ENCODE measurements at places on chromosomes 3 and 15.
A peak's percentile ranks its signal among the peaks of the same experiment; 100 is the strongest.

DNA sequence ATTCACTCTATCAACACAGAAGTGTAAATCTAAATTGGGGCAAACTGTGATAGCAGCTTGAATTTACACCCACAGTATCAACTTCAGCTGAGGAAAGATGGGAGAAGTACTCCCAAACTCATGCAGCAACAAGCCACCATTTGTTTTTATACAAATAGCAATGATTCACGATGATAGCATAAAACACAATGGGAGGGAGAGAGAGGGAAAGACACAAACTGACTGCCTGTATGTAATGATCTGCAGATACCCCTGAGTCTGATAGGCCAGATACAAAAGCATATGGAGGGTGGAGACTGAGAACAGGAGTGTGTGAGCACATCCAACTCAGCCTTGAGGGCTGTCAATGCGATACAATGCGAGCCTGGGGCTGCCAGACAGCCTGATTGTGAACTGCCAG is 79.2 kb downstream of the CNTN3 start:
- no peak overlapping the region for H3K27ac ChIP-seq
- H3K27me3 ChIP-seq, result no peaks in the 10 kb centered on the region

- H3K4me1 ChIP-seq, result no peaks in the 10 kb centered on the region
- H3K27me3 ChIP-seq, result no peaks in the 10 kb centered on the region
- H3K36me3 ChIP-seq, result no peaks in the 10 kb centered on the region
- DNase-seq, result no peak
- no peak overlapping the region for H3K27ac ChIP-seq
- no peak overlapping the region for H3K4me3 ChIP-seq
Observed at GRCh38 chr3:182565916-182566796, 227.1 kb upstream of the ATP11B start.

DNA sequence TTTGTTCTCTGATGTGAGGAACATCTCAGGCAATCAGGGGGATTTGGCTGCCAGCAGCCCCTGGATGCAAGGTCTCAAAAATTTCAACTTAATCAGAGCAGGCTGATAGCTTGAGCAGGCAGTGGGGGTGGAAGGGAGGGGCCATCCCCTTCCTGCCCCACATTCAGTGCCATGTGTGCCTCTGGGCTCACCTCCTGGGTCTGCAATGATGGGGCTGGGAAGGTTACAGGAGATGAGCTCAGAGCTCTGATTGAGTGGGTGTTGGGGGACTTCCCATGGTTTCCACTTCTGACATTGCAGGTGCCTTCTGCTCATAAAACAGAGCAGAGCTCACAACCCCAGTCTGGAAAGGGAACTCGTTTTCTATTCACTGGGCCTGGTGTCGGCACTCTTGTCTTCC is 37.0 kb downstream of the PARP16 start:
- no peaks in the 10 kb centered on the region for H3K36me3 ChIP-seq
- no peaks in the 10 kb centered on the region for H3K4me1 ChIP-seq
- no peak overlapping the region for H3K4me3 ChIP-seq
- no peak overlapping the region for H3K27ac ChIP-seq
- no peaks in the 10 kb centered on the region for H3K27me3 ChIP-seq
- no peak for DNase-seq

DNA sequence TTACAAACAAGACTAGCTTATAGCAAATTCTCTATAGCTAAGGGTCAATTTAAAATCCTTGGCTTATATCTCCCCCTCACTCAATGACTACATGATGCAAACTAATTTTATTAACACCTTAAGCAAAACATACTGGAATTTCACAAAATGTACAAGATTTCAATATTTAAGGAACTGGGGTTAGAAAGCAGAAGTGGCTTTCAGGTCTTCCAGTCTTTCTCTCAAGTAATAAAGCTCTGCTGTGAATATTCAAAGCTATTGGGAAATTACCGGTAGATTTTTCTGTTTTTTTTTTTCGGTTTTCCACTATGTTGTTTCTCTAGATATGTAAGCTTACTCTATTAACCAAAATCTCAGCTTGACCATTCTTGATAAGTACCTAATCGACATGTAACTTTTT is 3.9 kb downstream of the EPM2AIP1 start:
- peak overlapping the region; percentile 69 for H3K4me3 ChIP-seq
- H3K4me1 ChIP-seq, result peaks cover 39% of the 10 kb centered on the region

GRCh38 chr3:193742628-193743027 is 149.6 kb downstream of the OPA1 start:
- peaks cover 3% of the 10 kb centered on the region for H3K4me1 ChIP-seq
- H3K27ac ChIP-seq, result no peak overlapping the region
- no peaks in the 10 kb centered on the region for H3K27me3 ChIP-seq
- DNase-seq, result no peak
- H3K36me3 ChIP-seq, result no peaks in the 10 kb centered on the region
- no peak overlapping the region for H3K4me3 ChIP-seq

DNA sequence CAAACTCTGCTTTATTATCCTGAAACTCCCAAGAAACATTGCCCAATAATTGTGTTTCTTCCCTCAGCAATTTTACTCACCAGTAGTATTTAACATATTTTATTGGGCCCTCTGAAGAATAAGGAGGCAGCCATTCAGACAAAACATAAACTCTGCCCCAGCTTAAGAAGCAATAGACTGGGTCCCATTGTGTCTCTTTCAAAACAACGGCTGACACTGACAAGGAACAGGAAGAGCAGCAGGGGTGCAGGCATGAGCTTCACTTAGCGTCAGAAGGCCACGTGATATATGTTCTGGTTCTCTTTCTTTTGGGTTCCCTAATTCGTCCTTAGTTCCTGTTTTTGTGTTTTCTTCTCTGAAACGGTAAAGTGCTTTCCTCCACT is 242.3 kb downstream of the FHIT start:
- no peaks in the 10 kb centered on the region for H3K27me3 ChIP-seq
- no peaks in the 10 kb centered on the region for H3K4me1 ChIP-seq
- no peak for DNase-seq
- no peaks in the 10 kb centered on the region for H3K36me3 ChIP-seq
- no peak overlapping the region for H3K27ac ChIP-seq

- DNase-seq, result no peak
- peaks cover 27% of the 10 kb centered on the region for H3K4me1 ChIP-seq
- no peak overlapping the region for H3K27ac ChIP-seq
- H3K36me3 ChIP-seq, result peaks cover 8% of the 10 kb centered on the region
Observed at GRCh38 chr3:52703341-52703740, 2.2 kb downstream of the GLT8D1 start.

- no peaks in the 10 kb centered on the region for H3K36me3 ChIP-seq
- no peaks in the 10 kb centered on the region for H3K27me3 ChIP-seq
- H3K27ac ChIP-seq, result no peak overlapping the region
- H3K4me3 ChIP-seq, result no peak overlapping the region
Observed at GRCh38 chr15:49331951-49332350, 91.1 kb upstream of the FGF7 start.

DNA sequence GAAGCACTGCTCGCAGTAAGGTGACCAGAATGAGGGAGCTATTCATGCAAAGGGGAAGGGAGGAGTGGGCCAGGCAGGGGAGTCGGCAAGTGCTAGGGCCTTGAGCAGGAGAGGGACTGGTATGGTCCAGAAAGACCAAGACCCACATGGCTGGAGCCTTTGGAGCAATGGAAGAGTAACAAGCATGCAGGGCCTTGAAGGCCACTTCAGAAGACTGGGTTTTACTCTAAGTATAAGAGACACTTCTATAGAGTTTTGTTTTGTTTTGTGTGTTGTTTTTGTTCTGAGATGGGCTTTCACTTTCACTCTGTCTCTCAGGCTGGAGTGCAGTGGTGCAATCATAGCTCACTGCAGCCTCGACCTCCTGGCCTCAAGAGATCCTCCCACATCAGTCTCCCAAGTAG is 42.0 kb downstream of the BFSP2 start:
- H3K4me3 ChIP-seq, result no peak overlapping the region
- DNase-seq, result no peak
- H3K27me3 ChIP-seq, result no peaks in the 10 kb centered on the region
- H3K4me1 ChIP-seq, result peaks cover 80% of the 10 kb centered on the region

GRCh38 chr3:111103807-111104206 is 32.2 kb downstream of the NECTIN3 start:
- no peaks in the 10 kb centered on the region for H3K36me3 ChIP-seq
- no peak for DNase-seq
- no peaks in the 10 kb centered on the region for H3K27me3 ChIP-seq
- no peak overlapping the region for H3K27ac ChIP-seq
- no peak overlapping the region for H3K4me3 ChIP-seq
- no peaks in the 10 kb centered on the region for H3K4me1 ChIP-seq

- no peaks in the 10 kb centered on the region for H3K36me3 ChIP-seq
- DNase-seq, result no peak
- no peaks in the 10 kb centered on the region for H3K27me3 ChIP-seq
- H3K4me3 ChIP-seq, result no peak overlapping the region
Observed at GRCh38 chr15:25177955-25178801, 223.4 kb downstream of the SNRPN start.

GRCh38 chr15:75171408-75171807 is 30.3 kb upstream of the C15orf39 start:
- no peak overlapping the region for H3K4me3 ChIP-seq
- no peak for DNase-seq
- no peaks in the 10 kb centered on the region for H3K36me3 ChIP-seq
- no peaks in the 10 kb centered on the region for H3K27me3 ChIP-seq

GRCh38 chr3:57927916-57928315 is 80.3 kb upstream of the FLNB start:
- no peak overlapping the region for H3K27ac ChIP-seq
- H3K4me1 ChIP-seq, result no peaks in the 10 kb centered on the region
- no peaks in the 10 kb centered on the region for H3K27me3 ChIP-seq

DNA sequence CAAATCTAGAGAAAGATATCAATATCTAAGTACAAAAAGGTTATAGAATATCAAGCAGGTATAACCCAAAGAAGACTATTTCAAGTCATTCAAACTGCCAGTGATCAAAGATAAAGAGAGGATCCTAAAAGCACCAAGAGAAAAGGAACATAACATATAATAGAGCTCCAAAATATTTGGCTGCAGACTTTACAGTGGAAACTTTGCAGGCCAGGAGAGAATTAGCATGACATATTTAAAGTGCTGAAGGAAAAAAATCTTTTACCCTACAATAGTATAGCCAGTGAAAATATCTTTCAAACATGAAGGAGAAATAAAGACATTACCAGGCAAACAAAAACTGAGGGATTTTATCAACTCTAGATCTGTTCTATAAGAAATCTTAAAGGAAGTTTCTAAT is 254.3 kb upstream of the ARHGEF26 start:
- no peak overlapping the region for H3K4me3 ChIP-seq
- no peaks in the 10 kb centered on the region for H3K27me3 ChIP-seq
- no peak for DNase-seq
- H3K4me1 ChIP-seq, result no peaks in the 10 kb centered on the region

DNA sequence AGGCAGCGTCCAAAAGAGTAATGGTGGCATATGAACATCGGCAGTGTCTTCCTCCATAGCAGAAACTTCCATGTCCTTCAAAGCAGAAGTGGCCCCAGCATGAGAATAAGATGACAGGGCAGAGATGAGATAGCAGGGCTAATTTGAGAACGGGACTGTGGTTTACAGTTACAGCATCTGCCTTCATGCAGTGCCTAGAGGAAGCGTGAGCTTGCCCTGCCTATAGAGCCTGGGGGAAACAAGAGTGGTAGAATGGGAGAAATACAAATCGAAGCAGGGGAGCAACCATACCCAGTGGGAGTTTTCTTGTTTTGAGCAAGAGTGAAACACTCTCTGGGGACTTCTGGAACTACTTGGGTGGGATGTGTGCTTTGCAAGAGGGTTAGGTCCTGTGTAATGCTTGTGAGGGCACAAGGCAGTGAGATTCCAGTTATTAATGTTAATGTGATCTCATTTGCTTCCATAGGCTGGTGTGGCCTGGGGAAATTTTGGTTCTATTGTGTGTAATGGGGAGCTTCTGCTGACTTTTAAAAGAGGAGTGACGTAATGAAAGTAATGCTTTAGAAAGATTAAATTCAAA is 616.9 kb downstream of the ZIC1 start:
- no peaks in the 10 kb centered on the region for H3K4me1 ChIP-seq
- no peaks in the 10 kb centered on the region for H3K27me3 ChIP-seq
- no peak overlapping the region for H3K27ac ChIP-seq
- DNase-seq, result no peak

DNA sequence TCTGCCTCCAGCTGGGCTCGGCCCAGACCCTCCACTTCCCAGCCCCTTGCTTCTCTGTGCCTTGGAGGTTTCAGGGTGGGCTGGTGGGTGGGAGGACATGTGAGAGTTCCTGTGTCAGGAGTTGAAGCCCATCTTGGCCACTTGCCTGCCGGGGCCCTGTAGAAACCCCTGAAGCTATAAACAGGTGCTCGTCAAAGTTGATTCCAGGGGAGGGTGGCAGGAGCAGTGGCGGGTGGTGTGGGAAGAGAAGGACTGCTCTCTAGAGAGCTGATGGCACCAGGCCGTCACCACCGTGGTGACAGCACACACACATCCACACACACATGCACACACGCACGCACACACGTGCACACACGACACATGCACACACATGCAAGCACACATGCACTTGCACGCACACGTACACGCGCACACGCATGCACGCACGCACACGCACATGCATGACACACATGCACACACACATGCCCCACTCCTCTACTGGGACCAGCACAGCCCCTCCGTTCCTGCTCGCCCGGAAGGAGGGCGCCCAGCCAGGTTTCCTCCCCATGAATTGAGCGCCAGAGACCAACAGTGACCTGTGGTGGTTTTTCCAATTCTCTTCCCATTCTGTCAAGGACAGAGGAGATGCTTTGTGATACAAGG is 56.3 kb upstream of the CGNL1 start:
- no peaks in the 10 kb centered on the region for H3K27me3 ChIP-seq
- no peak for DNase-seq
- no peak overlapping the region for H3K4me3 ChIP-seq
- no peaks in the 10 kb centered on the region for H3K36me3 ChIP-seq

DNA sequence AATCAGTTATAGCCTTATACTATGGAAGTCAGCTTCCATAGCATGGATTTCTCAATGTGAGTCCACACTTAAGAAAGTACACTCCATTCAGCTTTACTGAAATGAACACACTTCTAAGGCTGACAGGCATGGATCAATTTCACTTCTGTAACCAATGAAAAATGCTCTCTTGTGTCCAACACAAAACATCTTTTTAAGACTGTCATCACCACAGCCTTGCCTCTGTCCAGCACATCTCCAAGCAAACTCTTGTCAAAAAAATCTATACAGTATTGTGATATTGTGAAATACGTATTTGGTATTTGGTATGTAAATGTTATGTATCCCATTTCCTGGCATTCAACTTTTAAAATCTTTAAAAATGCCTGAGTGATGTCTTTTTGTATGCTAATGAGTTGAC is 208.7 kb downstream of the RAP2B start:
- DNase-seq, result no peak
- no peaks in the 10 kb centered on the region for H3K27me3 ChIP-seq
- no peak overlapping the region for H3K27ac ChIP-seq
- no peaks in the 10 kb centered on the region for H3K4me1 ChIP-seq

GRCh38 chr3:8884630-8885290 is 78.5 kb downstream of the RAD18 start:
- H3K4me1 ChIP-seq, result no peaks in the 10 kb centered on the region
- peaks cover 45% of the 10 kb centered on the region for H3K36me3 ChIP-seq
- no peak for DNase-seq
- H3K27ac ChIP-seq, result no peak overlapping the region
- H3K27me3 ChIP-seq, result no peaks in the 10 kb centered on the region

- no peaks in the 10 kb centered on the region for H3K27me3 ChIP-seq
- H3K36me3 ChIP-seq, result no peaks in the 10 kb centered on the region
- no peak overlapping the region for H3K4me3 ChIP-seq
- no peaks in the 10 kb centered on the region for H3K4me1 ChIP-seq
Observed at GRCh38 chr3:181693280-181693679, 18.4 kb upstream of the SOX2 start.

- no peak overlapping the region for H3K27ac ChIP-seq
- no peaks in the 10 kb centered on the region for H3K36me3 ChIP-seq
- no peak overlapping the region for H3K4me3 ChIP-seq
- no peak for DNase-seq
Observed at GRCh38 chr15:61101543-61101942, 127.6 kb downstream of the RORA start.
